Cardiac fibroblast (primary cell): ENCODE measurements at places on chromosomes 7 and 10.
A peak's percentile ranks its signal among the peaks of the same experiment; 100 is the strongest.

- no peak for DNase-seq
Observed at GRCh38 chr10:12235116-12235694, 39.2 kb downstream of the CDC123 start.

DNA sequence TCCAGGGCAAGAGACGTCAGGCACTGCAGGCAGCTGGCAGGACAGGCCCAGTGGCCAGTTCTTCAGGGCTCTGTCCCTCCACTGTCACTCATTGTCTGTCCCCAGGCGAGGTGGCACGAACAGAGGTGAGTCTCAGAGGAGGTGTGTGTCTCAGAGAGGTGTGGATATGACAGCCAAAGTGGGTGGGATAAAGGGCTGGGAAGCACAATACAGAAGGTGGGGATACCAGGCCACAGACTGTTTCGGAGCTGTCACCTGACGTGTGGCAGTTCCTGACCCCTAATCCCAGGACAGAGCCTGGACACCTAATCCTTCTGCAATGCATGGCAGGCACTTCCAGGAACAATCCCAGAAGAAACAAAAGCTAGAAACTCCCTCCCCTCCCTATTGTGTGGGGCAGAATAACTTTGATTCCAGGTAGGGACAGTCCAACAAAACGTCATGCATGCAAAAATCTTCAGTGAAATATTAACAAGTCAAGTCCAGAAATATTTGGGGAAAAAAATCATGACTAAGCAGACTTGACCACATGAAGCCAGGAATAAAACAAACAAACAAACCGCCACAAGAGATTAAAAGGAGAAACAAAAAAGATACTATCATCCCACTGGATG, 11.6 kb downstream of the KLRG2 start:
- DNase-seq: peak; percentile 17

DNA sequence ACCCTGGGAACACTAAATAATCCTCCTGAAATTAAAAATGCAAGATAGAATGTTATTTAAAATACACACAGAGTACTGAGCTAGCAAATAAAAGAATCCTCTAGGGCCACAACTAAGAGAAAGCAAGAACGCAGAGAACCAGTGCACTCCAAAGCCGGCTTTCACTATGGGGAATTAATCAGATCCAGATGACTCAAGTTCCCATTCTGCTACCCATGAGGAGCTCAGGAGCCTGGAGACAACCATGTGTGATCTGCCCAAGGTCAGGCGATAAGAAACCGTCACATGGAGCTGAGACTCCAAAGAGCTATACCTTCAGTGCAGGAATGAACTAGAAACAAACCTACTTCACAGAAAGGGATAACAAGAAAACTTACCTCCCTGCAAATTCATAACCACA, 19.5 kb upstream of the CYREN start:
- no peak for DNase-seq

- DNase-seq: no peak
Observed at GRCh38 chr10:85575441-85575840, 791.2 kb downstream of the GRID1 start.

GRCh38 chr10:129883626-129884397, 80.3 kb downstream of the EBF3 start:
- no peak for DNase-seq

- peak; percentile 92 for DNase-seq
Observed at GRCh38 chr7:29285444-29285793, 90.8 kb downstream of the CHN2 start.

DNA sequence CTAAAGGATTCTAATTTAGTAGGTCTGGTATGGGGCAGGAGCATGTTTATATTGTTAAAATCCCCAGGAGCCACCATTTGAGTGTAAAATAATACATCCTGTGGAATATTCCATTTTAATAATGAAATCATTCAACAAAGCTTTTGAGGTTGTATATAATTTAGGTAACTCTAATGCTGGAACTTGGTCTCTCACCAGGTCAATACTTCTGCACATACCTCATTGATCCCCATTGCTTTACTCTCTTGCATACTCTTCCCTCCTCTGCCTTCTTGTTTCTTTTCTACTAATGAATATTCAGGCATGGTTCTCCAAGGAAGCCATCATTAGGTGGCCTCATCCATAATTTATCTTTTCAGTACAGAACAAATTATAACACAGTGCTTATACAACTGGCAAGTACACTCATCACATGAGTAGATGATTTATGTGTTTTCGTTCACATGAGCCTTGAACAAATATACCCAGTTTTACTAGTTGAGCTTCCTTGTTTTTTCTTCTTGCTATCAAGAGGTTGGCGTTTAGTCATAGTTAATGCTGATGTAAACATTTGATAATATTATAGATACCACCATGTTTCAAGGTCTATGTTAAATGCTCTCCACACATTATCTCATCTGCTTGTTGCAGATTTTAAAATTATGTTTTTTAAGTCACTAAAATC, 7.2 kb downstream of the PALS2 start:
- no peak for DNase-seq

DNA sequence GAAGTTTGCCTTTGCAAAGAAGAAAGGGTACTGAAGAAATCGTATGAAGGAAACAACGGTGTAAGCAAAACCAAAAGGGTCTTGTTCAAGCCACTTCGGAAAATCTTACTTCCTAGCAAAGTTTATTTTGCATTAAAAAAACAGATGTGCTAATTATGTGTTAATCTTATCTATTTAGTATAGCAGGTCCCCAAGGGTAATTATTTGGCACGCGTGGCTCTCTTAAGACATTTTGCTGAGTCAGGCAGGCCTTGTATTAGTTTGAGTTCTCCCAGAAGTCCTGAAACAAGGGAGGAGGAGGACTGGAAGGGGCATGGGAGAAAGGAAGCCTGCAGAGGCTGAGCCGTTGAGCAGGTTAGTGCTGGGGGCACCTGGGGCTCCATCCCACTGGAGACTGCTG, 44.9 kb downstream of the TMEM178B start:
- no peak for DNase-seq

- DNase-seq: no peak
Observed at GRCh38 chr7:142356166-142356565, 98.3 kb upstream of the PRSS58 start.

DNA sequence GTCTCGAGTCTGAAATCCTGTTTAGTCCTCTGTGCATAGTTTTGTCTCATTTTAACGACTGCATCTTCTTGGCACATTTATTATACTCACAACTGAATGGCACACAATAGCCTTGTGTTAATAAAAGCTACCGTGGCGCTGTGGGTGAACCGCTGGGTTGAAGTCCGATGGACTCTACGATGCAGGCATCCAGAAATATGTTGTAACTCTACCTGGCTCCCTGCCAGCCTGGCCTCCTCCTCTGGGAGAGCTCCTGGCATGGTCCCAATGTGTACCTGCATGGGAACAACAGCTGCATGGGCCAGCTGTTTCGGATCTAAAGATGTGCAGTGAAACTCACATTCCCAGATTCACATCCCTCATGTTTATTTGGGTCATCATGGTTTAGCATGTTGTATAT, 3.7 kb upstream of the DPYSL4 start:
- DNase-seq: no peak

DNA sequence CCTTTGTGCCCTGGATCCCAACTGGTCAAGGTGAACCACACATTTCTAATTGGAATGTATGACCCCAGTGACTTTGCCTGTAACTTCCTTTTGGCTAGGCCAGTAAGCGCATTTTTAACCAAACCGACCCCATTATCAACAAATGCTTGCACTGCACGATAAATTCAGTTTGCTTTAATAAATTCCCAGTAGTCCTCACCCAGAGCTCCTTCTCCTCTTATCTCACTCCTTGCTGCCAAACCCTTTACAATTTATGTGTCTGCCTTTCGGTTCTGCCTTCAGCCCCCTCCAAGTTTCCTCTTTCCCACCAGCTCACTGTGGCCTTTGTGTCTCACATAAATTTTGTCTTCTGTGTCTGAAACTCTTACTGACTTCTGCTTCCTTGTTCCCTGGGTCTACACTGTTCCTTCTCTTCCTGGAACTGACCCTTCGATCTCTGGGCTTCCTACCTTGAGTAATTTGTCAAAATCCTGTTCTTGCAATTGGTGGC, 59.0 kb downstream of the TBXAS1 start:
- no peak for DNase-seq

GRCh38 chr10:9056521-9056920, 1002.0 kb downstream of the GATA3 start:
- no peak for DNase-seq

- DNase-seq: peak; percentile 22
Observed at GRCh38 chr7:114879554-114879953, 42.3 kb upstream of the MDFIC start.

DNA sequence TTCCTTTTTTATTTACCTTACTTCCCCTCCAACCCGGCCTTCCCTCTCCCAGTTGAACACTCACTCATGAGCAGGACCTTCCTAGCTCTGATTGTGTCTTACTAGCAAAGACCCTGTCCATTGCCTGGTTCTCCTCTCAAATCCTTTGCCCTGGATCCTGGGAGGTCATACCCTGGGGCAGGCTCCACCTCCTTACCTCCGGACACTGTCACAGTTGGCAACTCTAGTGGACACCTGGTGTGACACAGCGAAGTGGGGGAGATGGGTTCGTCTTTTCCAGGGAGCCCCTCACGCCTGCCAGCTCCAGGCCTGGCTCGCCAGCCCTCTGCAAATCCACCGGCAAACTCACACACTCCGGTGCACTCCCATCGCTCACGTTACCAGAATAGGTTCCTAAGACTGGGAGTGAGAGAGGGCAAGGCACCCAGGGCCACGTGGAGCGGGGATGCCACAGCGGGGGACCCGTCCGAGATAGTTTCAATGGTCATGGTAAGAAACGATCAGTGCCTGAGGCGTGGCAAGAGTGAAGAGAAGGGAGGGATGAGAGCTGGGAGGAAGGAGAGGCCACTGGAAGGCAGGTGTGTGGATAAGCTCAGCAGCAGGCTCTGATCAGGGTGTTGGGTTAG, 30.9 kb upstream of the TMEM72 start:
- no peak for DNase-seq

DNA sequence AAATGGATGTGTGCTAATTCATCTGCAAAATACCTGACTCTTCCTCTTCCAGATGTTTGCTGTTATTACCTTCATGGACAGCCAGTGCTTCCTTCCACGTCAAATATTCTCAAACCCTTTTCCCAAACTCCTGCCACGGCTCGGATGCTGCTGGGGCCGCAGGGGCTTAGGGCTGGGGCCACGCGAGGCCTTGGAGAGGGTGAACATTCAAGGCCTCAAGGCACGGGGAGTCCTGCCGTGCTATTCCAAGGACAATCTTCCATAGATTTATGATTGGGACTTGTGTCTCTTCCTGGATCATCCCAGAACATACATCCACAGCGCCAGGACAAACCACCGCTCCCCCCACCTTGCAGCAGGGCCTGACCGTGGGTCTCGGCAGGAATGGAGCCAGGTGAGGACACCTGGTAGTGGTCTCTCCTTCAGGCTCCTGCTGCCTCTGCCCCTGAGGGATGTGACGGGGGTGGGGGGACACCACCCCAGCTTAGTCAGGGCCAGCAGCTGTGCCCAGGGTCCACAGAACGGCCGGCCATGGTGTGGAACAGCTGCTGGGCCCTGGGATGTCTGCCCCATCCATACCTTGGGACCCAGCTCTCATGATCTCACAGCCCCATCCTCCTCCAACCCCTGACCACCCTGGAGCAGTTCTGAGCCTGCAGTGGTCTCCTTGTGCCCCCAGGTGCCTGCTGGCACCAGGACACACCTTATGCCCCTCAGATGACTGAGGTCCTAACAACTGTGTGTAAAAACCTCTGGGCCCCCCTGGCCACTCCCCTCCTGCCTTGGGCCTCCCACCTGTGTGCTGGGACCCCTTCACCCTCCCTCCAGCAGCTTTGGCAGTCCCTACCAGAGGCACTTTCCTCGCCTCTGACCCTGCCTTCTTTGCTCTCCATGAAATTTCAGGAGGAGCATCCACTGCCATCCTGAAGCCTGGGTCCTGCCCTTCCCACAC, 16.7 kb downstream of the VIPR2 start:
- DNase-seq: no peak

DNA sequence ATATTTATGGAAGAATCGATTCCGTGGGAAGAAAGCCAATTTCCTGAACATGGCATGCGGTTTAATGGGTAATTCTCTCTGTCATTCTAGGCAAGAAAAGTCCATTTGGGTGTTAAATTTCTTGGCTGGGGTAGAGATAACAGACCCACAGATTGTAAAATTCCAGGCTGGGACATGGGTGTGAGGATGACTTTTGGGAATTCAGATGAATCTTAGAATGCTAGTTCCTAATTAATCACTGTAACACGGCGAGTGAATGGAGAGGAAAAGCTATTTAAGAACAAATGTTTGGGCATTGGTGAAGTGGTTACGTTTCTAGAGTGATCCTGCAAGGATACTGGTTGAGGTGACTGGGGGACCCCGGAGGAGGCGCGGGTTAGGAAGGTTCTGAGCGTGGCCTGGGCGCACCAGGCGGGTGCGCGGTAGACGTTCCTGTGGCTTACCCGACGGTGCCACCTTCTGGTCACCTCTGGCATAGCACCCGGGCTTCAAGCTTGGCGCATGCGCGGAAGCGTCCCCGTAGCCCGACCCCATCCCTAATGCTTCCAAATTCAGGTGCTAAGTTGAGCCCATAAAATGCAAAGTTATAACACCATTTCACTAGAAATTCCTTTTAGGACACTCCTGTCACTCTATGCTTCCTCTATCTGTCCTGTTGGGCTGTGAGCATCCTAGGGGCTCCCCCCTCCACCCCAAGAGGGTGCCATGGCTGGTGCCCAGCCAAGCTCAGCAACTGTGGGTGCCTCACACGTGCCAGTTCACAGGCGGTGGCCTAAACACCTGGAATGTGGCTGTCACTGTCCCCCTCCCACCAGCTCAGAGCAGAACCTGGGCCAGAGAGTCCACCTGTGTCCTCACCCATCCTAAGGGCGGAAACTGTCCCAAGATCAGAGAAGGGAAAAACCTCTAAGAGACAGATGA, 104.4 kb downstream of the PTPRE start:
- peak; percentile 70 for DNase-seq
